ENCODE measurements at places on chromosomes 6 and 20.

DNA sequence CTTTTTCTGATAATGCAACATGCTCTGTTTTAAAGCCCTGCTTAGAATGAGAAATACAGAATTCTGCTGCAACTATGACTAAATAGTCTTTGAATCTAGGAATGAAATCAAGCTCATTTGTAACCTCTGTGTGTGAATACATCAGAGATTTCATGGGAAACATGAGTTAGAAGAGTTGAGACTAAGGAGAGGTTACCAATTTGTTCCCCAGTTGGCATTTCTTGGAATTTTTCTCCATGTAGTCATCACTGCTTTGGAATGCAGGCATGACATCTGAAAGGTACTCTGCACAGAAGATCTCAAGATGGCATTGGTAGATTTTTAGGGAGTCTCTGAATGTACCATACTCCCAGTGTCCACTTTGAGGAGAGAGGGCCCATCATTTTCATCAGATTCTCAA, 237.2 kb downstream of the TFAP2A start:
- no peak for DNase-seq

- DNase-seq: no peak
These were observed 246.6 kb downstream of the TBXT start for GRCh38 chr6:165920896-165921671.

GRCh38 chr6:26156850-26157250, 69.6 kb downstream of the HFE start:
- peak; percentile 66 for DNase-seq

GRCh38 chr6:151452750-151453427, 963 bp upstream of the RMND1 start:
- DNase-seq: no peak

GRCh38 chr6:108163644-108164542, 1.9 kb upstream of the NR2E1 start:
- no peak for DNase-seq

GRCh38 chr20:20369250-20370093, 1.6 kb downstream of the INSM1 start:
- DNase-seq: no peak

DNA sequence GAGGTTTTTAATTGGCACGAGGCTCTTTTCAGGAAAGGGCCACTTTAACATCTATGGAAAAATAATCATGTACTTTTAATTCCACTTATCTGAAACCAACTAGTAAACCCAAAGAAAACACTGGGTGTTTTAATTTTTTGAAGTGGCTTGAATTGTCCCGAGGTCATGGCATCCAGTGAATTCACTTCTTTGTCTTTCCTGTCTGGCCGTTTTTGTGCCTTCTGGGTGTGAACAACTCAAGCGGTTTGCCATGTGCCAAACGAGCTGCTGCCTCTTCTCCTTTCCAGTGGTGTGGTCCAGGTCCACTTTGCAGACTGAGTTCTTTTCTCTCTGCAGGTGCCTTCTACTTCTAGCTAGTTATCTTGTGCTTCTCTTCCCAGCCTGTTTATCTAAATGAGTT, 117.5 kb downstream of the PLCB4 start:
- DNase-seq: no peak

DNA sequence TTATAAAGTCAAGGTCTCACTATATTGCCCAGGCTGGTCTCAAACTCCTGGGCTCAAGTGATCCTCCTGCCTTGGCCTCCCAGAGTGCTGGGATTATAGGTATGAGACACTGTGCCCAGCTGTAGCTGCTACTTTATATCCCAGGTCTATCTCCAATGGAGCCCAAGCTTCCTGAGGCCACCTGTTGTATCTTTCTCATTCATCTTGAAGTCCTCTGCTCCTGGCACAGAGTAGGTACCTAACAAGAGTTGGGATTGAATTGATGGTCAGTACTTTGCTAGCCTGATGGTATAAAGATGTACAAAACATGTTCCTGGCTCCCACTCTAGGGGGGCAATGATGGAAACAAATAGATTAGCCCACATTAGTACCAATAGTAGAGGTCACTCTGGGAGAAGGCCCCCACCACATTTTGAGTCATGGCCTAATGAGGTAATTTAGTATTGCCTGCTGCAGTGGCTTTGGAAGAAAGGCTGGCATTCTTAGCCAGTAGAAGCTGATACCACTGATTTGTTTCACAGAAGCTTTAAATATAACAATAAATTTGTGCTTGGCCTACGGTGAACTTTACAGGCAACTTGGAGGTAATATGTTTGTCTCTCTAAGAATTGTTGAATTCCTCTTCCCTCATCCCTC, 5.4 kb downstream of the PTPN1 start:
- no peak for DNase-seq
